LoVo (cell line): ENCODE measurements at places on chromosomes 5 and 9.

DNA sequence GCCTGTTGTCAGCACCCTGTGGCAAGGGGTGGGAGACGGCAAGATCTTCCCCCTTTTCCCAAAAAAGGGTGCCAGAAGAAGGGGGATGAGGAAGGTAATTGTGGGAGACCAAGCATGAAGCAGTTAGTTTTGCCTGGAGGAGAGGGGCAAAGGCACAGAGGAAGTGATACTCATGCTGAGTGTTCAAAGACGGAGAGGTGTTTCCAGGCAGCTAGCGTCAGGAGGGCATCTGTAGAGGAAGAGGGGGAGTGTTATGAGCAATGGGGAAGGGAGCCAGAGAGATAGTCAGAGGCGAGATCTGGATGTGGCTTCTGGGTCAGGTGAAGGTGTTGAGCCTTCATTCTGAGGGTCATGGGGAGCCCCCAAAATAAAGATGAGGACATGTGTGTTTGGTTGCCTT lies 26.9 kb upstream of the ADAM19 start:
- DNase-seq, result no peak

DNA sequence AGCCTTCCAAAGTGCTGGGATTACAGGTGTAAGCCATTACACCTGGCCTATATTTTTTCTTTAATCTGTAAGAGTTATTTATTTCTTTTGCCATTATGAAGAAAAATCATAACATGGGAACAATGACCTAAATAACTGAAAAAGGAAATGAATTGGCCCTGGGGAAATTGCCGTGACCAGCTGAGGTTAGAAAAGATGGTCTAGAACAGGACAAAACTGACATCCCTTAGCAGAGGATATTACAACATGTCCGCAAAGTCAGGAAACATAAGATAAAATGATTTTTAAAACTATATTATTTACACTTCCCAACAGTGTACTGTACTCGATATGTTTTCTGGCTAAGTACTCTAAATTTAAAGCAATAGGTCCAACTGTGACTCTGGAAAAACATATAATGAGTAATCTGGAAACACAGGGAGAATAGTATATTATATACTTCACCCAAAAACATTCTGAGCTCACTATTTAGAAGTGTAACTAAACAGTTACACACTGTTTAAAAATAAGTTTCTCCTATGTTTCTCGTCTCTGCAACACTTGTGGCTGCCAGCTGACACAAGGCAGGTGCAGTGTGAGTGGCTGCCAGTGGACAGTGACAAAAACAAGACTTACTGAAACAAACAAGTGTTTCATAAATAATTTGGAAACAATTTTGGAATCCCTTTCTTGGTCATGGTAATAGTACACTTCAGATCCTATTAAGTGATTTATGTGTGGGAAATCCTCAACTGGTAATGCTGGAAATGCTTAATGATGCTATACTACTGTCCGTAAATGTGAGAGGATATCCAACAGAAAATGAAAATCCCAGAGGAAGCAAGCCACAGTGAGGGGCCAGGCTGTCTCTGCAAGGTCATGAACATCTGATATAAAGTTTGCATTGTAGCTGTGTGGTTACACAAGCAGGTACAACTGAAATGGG lies 69.1 kb downstream of the C9orf85 start:
- no peak for DNase-seq

- no peak for DNase-seq
Observed at GRCh38 chr5:157558041-157558595, 17.5 kb downstream of the ADAM19 start.

DNA sequence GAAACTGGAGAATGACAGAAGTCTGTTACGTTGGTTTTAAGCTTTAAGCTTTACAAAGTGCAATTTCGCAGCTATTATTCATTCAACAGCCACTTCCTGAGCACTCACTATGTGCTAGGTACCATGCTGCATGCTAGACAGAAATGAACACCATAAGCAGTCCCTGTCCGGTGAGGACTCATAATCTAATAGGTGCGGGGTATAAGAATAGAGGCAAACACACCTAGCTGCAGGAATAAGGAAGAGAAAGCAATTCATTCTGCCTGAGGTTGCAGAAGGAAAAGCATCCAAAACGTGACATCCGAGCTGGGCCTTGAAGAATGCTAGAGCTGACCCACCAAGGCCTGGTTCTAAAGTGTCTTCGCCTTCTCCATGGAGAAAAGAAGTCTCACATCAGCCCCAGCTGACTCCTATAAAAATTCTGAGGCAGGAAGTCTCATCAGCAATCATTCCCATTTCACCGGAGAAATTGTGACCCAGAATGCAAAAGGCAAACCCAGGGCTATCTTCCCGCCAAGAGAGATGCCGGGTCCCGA lies 542 bp downstream of the FKBP15 start:
- DNase-seq, result peak; percentile 1

DNA sequence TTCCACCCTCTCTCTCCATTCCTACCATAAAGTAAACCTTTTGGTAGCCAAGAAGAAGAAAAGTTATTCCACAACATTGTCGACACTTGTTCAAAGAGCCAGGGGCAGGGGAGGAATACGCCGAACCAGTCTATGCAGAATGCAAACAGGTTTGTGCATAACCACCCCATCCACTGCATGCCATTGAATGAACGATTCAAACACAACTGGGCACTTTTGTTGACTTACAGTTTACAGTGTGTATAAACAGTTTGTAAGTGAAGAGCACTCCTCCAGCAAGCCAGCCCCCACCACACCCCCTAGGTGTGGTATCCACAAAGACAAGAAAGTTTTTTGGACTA lies 6.8 kb upstream of the S1PR3 start:
- no peak for DNase-seq

DNA sequence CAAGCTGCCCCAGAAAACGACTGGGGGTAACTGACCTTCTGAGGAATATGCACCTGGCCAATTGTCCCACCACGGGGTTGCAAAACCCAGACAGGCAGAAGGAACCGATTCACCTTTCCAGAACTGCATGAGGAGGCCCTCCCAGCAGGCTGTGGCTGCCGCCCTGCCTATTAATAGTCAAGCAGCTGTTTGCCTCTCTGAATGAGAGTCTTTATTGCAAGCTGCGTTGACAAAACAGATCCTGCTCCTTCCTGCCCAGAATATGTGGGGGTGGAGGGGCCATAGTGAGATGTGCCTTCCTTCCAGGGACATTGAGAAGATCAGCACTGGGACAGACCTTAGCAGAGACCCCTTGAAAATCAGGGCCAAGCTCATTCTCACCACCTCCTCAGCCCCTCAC lies 18.3 kb upstream of the TCOF1 start:
- DNase-seq, result no peak

DNA sequence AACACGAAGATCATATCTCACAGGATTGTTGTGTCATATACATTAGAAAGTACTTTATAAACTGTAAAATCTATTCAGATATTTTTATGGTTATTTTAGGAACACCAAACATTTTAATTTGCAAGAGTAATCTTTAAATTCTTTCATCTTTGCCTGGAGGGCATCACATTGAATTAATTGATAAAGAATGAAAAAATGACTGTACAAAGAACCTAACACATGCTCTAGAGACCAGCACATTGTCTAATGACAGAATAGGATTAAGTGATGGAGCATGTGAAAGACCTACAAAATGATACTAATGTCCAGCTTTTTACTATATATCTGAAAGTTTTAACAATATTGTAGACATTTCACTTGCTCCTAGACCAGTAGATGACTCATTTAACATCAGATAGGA lies 88.0 kb downstream of the ZSWIM6 start:
- no peak for DNase-seq

DNA sequence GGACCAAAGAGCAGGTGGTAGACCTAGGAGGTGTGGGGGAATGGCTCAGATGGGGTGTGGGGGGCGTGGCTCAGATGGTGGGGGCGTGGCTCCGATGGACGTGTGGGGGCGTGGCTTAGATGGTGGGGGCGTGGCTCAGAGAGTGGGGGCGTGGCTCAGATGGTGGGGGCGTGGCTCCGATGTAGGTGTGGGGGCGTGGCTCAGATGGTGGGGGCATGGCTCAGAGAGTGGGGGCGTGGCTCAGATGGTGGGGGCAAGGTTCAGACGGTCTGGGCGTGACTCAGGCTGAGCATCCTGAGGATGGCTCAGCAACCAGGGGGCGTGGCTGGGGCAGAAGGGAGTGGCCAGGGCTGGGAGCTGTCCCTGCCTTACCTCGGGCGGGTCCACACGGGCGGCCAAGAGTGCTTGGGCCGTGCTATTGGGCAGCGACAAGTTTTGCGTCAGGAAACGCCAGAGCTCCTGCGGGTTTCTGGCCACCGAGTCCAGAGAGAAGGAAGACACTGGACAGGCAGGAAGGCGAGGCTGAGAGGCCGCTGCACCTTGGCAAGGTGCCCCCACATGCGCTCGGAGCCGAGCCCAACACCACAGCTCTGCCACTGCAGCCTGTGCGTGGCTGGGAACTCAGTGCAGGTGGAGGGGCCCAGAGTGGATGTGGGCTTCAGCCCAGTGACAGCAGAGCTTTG lies 5.9 kb downstream of the ABCA2 start:
- DNase-seq, result peak; percentile 89

DNA sequence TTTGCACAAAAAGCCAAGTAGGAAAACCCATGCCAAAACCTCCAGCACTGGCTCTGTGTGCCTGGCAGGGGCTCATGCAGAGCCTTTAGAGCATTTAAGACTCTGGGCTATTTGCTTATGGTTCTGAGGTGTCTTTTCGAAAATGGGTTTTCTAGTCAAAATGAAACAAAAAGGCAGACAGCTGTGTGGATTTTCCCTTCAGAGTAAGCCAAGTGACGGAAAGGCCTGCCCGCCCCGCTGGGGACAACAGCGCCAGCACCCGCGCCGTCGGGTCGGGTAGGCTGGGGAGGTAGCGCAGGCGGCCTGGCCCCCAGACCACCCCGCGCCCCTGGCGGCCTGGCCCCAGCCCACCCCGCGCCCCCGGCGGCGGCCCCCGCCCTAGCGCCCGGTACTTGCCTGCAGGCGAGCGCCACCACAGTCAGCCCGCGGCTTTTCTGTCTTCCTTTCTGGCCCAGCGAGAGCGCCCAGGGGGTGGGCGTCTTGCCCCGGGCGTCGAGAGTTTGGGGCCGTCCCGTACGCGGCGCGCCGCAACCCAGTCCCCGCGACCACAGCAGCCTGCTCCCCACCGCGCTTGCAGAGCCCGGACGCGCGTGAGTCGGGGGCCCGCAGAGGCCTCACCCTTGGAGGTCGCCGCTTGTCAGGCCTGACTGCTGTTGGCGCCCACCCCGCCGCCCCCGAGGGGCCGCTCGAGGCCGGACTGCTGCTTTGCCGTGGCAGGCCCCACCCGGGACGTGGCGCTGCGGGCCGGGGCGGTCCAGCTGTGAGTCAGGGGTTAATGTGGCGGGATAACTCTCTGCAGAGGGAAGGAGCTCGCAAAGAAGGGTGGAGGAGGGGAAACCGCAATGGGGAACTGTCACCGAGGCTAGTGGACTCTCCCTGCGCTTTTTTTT lies at the start of gene TICAM2:
Gene TICAM2, minus strand, starts transcription at position 779 of the 890 bp plus-strand sequence. CDS start 21,223 bp downstream, outside the sequence.
- DNase-seq, result peak; percentile 23
